ENCODE measurements at places on chromosomes 4 and X.
A peak's percentile ranks its signal among the peaks of the same experiment; 100 is the strongest.

- DNase-seq: no peak
Measured at GRCh38 chr4:92445127-92445526, 141.4 kb downstream of the GRID2 start.

DNA sequence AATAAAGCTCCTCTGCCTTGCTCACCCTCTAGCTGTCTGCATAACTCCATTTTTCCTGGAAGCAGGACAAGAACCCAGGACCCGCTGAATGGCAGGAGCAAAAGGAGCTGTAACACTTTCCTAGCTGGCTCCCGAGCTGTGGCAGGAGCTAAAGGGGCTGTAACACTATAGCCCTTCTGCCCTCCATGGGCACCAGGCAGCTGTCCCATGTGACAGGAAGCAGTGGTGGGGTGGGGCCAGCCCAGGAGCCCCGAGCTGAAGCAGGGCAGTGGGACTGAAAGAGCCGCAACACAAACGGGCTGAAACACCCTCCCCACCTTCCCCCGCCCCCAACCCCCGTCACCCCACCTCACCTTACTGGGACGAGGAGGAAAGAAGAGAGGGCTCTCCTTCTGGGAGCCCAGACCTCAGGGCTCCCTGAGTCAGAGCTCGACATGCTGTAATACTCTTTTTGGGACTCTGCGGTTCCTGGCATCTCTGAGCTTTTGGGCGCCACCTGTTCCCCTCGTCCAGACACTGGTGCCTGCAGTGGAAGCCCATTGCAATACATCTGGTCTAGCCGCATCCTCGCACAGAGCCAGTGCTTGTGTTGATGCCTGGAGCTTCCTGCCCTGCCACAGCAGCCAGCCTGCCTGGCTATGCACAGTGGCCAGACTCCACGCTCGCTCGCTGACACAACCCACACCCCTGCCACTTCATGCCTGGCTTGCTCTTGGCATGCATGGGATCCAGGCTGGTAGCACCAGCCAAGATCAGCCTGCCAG, 39.4 kb downstream of the PPM1K start:
- no peak for DNase-seq

GRCh38 chrX:15319075-15319474, 3.6 kb upstream of the ASB11 start:
- no peak for DNase-seq

GRCh38 chrX:9676306-9676705, 89.3 kb downstream of the GPR143 start:
- DNase-seq: no peak

DNA sequence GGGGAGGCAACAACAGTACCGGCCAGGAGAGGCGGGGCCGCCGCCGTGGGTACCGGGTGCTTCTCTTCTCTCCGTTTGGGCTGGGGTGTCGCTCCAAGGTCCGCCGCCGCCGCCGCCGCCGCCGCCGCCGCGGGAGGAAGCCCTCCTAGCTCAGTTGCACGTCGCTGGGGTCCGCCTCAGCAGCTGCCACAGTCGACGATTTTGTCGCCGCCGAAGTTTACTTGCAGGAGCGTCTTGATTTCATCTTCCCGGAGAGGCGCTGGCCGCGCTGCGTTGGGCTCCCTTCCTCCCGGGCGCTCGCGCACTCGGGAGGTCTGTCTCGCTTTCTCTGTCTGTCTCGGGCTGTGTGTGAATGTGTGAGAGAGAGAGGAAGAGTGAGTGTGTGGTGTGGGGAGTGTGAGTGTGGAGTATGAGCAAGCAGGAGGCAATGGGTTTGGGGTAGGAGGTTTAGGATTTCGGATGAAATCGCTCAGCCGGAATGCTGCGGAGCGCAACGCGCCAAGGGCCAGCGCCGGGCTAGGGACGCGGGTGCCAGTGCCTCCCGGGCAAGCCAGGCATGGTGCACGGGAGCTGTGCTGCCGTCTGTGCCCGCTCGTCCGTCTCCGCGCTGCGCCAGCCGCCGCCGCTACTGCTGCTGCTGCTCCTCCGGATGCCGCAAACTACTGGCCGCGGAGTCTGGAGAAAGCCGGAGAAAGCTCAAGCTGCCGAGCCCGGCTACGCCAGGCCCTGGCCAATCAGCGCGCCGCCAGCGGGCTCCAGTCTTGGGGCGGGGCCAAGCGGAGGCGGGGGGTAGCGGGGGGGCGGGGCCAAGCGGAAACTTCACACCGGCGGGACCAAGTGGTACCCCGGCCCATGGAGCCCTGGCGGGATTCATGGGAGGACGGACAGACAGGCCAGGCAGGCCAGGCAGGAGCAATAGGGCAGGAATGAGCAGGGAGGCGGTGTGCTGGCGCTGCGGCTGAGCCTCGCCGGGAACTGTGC, at the start of gene PCDH19:
PCDH19 (minus strand) TSS at position 664 of the 981 bp plus-strand sequence. CDS start 1,676 bp downstream, outside the sequence.
- peak; percentile 0 for DNase-seq

- DNase-seq: no peak
Measured at GRCh38 chr4:23890369-23891063, 669 bp upstream of the PPARGC1A start.

- no peak for DNase-seq
Measured at GRCh38 chrX:434946-435345, 48.2 kb upstream of the PPP2R3B start.

DNA sequence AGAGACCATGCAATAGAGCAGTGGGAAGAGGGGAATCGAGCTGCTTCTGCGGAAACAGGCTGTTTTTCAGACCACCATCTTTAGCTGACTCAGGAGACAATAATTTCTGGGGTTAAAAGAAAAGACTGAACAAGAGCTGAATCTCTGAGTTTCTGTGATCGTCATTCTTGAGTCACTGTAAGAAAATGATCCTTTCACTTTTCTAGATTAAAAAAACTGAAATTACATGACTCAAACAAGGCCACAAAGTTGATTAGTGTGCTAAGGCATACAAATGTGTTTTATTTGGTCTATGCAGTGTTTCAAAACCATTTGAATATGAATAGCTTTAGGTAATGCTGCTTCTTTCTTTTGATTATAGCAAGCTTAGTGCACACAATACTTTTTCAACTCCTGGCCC, 194.4 kb upstream of the RPL34 start:
- no peak for DNase-seq

DNA sequence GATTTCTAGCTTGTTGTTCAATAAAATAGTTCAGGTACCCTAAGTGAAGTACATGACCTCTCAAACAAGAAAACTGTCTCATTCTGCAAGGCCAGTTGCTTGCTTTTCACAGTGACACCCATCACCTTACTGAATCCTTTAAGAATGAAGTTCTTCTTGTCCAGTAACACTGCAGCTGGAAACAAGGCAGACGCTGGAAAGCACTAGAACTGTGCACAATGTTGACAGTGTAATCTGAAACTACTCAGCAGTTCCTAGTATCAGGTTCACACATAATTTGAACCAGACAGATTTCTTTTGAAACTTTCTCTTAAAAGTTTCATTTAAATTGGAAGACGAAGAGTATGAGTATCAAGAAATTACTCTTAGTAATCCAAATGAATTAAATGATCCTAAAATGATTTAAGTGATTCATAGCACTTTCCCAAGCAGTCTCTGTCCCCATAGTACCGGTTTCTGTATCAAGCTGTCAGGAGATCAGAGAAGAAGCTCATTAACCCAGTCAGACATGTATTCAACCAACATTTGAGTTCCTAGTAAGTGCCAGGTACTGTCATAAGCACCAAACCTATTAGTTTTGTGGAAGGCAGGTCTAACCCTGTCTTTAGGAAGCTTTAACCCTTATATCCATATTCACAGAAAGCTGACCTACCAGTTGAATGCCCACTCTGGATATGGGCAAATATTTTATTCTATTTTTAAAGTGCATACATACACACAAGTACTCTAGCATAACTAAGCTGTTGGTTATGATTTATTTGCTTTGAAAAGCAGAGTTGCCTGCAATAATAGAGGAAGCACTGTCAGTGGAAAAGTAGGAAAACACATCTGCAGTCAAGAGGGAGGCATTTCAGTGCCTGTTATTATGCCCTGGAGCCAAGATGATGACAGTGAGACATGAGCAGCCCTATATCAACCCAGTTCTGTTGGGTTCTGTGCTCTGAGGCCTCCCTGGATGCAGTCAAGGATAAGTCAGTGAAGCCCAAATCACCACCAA, 63.6 kb downstream of the PALLD start:
- no peak for DNase-seq

- DNase-seq: peak; percentile 16
Measured at GRCh38 chr4:73869130-73870055, at the start of gene CXCL1. TSS of gene CXCL1 (plus strand) at chr4:73869393. CDS start at chr4:73869471, 78 bp downstream.

DNA sequence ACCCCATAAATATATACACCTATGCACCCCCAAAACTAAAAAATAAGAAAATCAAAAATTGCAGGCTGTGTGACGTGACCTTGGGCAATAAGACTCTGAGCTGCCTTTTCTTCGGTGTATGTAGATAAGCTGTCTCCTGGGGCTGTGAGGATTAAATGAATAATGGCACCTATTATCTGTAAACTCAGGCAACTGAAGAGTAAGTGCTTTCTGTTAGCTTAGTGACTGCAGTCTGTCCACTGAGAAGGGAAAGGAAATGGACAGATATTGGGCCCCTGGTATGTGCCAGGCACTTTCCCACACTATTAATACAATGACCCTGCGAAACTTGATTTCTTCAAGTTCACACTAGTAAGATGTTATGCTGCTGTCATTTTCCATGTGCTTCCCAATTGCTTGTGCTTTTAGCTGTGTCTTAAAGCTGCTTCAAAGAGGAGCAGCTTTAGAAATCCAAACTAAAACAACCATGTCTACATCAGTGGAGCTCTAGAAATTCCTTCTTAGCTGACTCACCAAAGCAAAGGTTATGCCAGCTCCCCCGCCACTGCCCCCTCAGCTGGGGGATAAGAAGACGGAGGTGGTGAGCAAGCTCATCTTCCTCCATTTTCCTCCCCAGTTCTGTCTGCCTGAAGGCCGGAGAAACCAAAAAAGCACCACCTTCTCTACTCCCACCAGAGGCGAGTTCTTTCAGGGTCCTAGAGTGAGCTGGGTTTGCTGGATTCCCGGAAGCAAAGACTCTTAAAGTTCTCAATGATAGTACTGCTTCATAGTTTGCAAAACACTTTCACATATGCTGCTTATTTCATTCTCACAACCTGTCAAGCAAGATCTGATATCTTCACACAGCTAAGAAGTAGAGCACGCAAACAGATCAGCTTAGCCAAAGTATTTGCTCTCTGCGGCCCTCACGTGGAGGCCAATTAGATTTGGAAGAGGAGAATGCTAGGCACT, 8.8 kb upstream of the DGAT2L6 start:
- DNase-seq: no peak

- DNase-seq: no peak
Measured at GRCh38 chr4:79455216-79455615, 47.2 kb upstream of the GK2 start.

- no peak for DNase-seq
Measured at GRCh38 chr4:128859887-128860677, 50.6 kb downstream of the JADE1 start.

DNA sequence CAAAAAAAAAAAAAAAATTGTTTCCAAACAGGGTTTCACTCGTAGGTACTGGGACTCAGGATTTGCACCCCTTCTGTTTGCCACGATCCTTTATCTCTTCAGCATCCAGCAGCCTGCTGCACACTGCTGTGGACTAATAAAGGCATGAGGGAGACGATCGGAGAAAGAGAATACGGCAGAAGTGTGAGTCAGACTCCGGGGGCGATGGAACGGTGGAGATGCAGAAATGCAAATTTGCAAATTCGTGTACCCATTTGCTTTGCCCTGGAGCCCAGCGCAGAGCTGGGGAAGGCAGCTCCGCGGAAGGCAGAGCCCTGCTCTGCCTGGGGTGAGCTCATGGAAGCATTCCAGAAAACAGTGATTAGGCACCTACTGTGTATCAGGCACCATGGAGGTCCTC, 270.3 kb downstream of the ASMT start:
- DNase-seq: no peak

- DNase-seq: no peak
Measured at GRCh38 chr4:7066006-7066405, 1.9 kb downstream of the GRPEL1 start.

GRCh38 chrX:43239356-43239755, 416.7 kb upstream of the MAOA start:
- DNase-seq: no peak

GRCh38 chrX:1020634-1021166, 191.7 kb downstream of the CRLF2 start:
- no peak for DNase-seq

DNA sequence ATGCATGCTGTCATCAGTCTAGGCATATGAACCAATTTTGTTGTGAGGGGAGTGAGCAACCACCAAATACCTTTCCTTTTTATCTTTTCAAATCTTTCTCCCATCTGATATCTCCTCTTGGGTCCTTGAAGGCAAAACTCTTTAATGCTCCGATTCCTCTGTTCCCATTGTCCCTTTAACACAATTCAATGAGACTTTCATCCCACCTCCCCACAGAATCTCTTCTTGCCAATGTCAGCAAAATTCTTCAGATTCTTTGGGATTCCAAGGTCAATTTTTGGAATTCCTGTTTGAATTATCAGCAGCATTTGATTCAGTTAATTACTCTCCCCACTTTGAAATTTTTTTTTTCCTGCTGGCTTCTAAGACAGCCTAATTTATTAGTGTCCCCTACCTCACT, 232.7 kb downstream of the COX7B2 start:
- DNase-seq: no peak

DNA sequence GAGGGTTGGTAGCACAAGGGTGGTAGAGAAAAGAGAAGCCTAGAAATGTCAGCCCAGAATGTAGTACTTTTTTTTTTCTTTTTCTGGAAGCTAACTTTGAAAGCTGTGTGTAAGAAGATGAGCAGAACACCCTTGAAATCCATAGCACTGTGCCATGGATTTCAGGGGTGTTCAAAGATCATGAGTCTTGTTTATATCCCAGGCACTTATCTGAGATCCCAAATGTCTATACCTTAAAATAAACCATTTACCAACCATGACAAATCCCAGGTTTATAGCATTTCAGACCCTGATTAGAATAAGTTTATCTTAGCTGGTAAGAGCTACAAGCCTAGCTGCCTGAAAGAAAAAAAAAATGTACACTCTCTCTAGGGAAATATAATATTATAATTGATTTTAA, 389.9 kb upstream of the ANXA10 start:
- DNase-seq: no peak

DNA sequence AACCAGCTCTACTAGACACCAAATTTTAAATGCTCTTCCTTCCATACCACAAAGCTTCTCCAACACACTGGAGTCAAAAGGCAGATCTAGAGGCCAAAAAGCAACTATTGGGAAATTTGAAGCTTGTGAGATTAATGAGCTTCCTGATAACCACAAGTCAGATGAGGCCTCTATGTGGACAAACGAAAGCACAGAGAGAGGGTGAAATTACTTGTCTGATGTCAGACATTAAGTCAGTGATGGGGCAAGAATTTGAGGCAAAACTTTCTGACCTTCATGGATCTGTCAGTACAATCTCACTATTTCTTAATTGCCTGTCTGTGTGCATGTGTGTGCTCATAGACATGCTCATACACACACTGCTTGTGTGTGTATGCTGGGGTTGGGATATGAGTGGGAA, 103.6 kb downstream of the GUCY2F start:
- no peak for DNase-seq

GRCh38 chrX:28472926-28473325, 114.3 kb upstream of the IL1RAPL1 start:
- no peak for DNase-seq
